Spleen (tissue), 13 donors: ENCODE measurements at places on chromosomes 3 and 15.

DNA sequence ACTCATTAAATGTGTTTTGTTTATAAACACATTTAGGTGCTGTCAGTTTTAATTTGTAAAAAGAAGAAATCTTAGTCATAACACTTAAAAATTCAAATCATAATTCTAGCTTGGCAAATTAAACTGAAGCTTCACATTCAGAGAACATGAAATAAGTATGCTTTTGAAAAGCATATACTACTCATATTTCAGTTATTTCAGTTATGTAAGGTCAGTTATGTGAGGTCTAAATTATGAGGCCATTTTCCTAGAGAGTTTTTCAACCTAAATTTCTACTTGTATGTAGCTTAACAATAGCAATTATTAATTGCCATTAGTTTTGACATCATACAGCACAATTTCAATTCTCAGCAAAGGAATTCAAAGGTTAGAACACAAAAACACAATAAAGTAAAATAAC lies 465.0 kb downstream of the PLOD2 start:
- DNase-seq = no peak

GRCh38 chr3:54353546-54353945 lies 231.2 kb downstream of the CACNA2D3 start:
- DNase-seq = no peak

GRCh38 chr3:49803465-49804140 lies 542 bp downstream of the INKA1 start:
- peak; percentile 90 for DNase-seq

GRCh38 chr15:26179906-26180305 lies 316.8 kb upstream of the ATP10A start:
- DNase-seq = no peak

GRCh38 chr3:175149675-175150074 lies 290.5 kb downstream of the NAALADL2 start:
- no peak for DNase-seq

- no peak for DNase-seq
These were observed 735.0 kb downstream of the ROBO1 start for GRCh38 chr3:79032686-79033318.

DNA sequence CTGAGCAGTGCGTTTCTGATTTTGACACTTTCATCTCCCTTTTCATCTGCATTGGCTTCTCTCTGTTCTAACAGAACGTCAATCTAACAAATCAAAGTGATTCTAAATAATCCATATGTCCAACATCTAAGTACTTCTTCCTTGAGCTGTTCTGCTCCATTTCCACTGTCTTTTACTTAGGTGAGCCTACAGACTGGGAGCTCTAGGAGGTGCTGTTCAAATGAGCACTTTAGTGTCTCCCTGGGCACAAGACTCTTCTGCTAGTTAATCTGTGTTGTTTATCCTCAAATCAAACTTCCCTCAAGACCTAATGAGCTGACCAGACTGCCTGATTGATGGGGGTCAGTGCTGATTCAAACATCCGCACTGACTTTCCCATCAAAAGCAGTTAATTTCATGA lies 408.1 kb downstream of the WDR72 start:
- DNase-seq = no peak

DNA sequence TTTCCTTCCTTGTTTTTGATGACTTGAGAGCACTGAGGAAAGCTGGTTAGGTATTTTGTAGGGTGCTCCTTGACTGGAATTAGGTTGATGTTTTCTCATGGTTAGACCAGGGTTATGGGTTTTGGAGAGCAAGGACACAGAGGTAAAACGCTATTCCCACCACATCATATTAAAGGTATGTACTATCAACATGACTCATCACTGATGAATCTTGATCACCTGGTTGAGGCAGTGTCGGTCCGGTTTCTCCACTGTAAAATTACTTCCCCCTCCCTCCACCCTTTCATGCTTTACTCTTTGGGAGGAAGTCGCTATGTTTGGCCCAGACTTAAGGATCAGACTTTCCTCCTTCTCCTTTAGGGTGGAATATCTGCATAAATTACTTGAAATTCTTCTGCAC lies 201.6 kb downstream of the EDEM1 start:
- no peak for DNase-seq

- DNase-seq = no peak
These were observed 5.7 kb downstream of the KLHDC8B start for GRCh38 chr3:49177073-49177472.

- no peak for DNase-seq
These were observed 34.5 kb downstream of the PLA2G4D start for GRCh38 chr15:42059661-42060476.

GRCh38 chr15:90095521-90095959 lies 6.7 kb downstream of the IDH2 start:
- peak; percentile 51 for DNase-seq

DNA sequence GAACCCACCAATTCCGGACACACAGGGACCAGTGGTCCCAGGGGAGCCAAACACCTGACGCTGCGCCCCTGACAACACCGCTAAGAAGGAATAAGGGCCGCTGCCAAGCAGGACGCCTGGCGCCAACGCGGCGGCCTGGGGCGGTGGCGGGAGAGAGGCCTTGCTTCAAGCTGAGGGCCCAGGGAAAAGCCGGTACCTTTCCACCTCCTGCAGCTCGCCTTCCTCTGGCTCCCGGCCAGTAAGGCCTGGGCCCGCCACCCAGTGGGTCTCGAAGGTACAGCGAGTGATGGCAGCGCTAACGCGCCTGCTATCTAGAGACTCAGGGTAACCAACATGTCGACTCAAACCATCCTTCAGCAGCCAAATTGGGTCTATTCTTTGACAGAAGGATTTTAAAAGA lies 1074.1 kb downstream of the SI start:
- DNase-seq = peak; percentile 47

DNA sequence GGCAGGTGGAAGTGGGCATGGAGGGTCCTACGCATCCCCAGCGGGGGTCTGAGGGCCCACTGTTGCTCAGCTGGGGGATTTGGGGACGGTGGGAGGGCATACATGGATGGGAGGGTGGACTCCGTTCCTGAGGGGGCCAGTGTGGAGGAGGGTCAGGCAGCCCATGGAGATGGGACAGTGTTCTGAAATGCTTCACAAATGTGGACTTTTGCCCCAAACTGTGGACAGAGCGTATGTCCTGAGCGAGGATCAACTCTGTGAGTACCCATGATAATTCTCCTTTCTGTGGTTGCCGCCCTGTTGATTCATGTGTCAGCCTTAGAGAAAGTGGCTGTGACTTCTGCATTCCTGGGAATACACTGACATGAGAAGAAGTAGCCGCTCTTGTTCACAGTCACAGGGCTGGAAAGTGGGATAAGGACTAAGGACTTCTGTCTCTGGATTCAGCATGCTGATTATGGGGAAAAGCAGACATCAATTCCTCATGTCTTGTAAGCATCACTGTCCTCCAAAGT lies 33.4 kb downstream of the SMAD3 start:
- DNase-seq = no peak

GRCh38 chr3:159627229-159627628 lies 361.4 kb upstream of the IL12A start:
- no peak for DNase-seq

GRCh38 chr15:26628071-26628470 lies 144.8 kb downstream of the GABRB3 start:
- no peak for DNase-seq

DNA sequence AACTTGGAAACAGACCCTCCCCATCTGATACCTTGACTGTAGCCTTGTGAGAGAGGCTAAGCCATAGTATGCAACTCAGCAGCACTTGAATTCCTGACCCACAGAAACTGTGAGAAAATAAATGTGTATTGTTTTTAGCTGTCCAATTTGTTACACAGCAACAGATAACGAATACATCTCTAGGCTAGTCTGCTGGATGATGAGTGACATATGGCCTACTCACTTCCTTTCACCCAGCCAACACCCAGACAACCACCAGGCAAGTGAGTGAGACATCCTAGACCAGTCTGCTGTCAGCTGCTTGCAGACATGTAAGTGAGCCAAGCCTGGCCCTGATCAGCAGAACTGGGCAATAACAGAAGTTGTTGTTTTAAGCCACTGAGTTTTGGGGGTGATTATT lies 19.2 kb upstream of the SMAD6 start:
- no peak for DNase-seq

DNA sequence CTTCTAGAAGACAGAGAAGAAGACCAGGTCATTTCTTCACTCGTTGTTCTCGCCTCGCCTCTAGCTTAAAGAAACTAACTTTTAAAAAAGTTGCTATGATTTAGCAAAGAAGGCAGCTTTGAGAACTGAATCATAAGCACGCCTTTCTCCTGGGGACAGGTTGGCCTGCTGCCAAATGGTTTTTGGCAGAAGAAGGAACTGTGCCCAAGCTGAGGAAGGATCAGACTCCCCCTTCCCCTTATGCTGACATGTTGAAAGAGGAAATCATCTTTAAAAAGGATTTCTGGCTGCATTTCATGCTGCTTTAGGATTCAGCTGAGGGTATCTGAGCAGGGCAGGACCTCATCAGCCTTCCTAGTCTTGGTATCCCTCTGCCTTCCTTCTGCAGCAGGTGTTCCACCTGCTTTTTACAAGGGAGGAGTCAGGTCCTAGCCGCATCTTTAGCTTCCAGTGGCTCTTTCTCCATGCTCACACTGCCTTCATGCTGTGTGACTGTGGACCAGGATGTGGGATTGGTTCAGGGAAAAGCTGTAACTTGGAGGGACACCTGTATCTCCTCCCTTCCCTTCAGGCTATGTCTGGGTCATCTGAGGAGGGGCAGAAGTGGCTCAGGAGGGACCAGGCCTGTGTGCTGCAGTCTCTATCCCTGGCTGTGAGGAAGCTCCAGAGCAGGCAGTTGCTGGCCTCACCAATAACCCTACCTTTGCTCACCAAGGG lies 34.1 kb upstream of the HACD2 start:
- no peak for DNase-seq

- DNase-seq = no peak
These were observed 8.1 kb downstream of the SEC13 start for GRCh38 chr3:10312861-10313260.

GRCh38 chr3:130516645-130517512 lies at the start of gene COL6A6:
Gene COL6A6 (plus strand): TSS chr3:130517177. CDS start chr3:130560365, 43,188 bp downstream.
- DNase-seq = no peak

DNA sequence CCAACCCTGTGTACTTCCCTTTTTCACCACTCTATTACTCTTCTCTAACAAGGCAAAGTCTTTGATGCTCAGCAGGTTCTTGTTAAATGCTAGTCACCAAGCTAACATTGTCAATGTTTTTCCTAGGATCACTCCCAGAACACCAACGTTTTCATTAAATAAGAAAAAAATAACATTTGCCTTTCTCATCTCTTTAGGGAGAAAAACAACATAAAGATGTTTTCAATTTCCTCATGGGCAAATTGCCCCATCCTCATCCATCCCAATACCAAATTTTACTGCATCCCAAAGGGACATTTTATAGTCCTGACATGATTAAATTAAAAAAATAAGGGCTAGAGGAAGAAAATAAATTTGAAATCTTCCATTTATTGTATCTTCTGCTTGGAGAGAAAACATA lies 106.5 kb downstream of the SUCNR1 start:
- no peak for DNase-seq

- DNase-seq = no peak
These were observed 101.2 kb upstream of the MEX3B start for GRCh38 chr15:82146990-82147461.

- no peak for DNase-seq
These were observed 251.4 kb downstream of the MAGI1 start for GRCh38 chr3:65787340-65787739.

- no peak for DNase-seq
These were observed 9.0 kb upstream of the ZBED2 start for GRCh38 chr3:111604119-111604518.

- DNase-seq = no peak
These were observed 164.7 kb upstream of the UMPS start for GRCh38 chr3:124565551-124565950.

- no peak for DNase-seq
These were observed 17.8 kb downstream of the CSTA start for GRCh38 chr3:122342803-122343202.

GRCh38 chr3:157460253-157460652 lies 23.6 kb downstream of the PTX3 start:
- DNase-seq = no peak

DNA sequence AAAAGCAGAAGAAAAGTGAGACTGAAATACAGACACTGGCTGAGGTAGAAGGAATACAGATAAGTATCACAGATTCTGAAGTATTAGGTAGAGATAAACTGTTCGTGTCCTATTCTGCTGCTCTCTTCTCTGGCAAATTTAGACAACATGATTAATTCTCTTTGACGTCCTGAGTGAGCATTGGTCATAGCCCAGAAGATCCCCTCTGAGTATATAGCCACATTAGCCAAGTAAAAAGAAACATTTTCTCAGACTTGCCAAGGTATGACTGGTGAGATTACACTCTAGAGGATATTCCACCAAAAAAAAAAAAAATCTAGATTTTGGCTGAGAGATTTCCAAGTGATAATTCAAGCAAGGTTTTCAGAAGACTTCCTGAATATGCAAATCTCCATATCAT lies 111.4 kb upstream of the ALCAM start:
- DNase-seq = no peak

DNA sequence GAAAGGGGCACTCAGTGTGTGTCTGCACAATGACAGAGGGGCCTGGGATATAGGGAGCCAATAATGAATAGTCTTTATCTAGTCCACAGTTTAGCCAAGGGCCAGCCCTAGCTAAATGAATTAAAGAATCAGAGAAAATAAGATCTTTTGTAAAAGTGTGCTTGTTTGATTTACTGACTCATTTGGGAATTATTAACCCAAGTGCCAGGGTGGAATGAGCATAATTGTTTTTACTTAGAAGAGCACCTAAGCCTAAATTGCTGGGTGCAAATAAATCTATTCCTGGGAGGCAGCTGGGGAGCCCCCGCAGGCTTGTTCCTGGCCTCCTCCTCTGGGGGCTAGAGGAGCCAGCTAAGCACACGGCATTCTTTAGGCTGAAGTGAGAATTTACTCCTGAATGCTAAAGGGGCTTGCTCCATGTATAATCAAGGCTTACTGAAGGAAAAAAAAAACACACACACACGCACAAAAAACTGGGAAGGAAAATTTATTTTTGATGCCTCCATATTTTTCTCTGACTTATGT lies 405.3 kb upstream of the SUCLG2 start:
- no peak for DNase-seq
